ENCODE measurements at places on chromosomes 3 and 15.
A peak's percentile ranks its signal among the peaks of the same experiment; 100 is the strongest.

- DNase-seq, result no peak
These were observed 163.8 kb upstream of the RGMA start for GRCh38 chr15:93252780-93253179.

GRCh38 chr15:65223996-65224395 is 12.7 kb upstream of the CILP start:
- no peak for DNase-seq

DNA sequence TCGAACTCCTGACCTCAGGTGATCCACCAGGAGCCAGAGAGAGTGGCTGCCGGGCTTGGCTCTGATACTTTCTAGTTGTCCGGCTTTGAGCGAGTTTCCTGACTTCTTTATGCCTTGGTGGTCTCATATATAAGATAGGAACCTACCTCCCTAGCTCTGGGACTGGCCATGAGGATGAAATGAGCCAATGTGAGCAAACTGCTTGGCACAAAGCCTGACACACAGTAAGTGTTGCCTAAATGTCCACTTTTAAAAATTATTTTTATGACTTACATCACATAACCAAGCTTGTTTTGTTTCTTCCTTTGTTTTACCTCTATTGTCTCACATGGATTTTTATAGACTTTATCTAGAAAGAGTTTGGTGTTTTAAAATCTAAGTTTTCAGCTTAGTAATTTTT is 42.1 kb upstream of the CCDC174 start:
- no peak for DNase-seq

DNA sequence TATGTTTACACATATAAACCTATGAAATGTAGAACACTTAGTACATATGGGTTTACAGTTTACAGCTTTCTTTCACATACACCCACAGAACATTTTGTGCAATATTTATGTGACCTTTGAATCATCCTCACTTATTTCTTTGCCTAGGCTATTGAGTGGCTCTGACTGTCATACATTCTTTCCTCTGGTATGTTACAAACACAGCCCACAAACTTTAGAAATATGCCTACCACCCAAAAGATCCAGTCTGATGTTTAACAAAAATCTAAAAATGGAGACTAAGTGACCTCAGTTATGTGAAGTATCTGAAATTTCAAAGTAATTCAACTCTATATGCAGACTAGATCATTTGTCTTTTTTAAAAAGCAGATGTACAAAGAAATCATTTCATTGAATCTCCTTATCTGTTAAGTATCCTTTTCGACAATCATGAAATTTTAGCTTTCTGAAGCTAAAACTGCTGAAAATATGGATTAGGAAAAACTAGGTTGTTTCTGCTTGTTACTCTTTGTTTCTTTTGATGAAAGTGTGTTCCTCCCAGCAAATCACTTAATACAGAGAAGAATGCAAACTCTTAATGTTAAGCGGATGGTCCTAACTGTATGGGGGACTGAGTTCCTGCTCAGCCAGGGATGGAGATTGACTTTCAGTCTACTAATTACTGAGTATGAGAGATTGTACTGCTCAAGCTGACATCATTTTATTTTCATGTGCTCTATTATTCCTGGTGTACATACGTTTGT is 27.7 kb downstream of the CCDC54 start:
- DNase-seq, result no peak

DNA sequence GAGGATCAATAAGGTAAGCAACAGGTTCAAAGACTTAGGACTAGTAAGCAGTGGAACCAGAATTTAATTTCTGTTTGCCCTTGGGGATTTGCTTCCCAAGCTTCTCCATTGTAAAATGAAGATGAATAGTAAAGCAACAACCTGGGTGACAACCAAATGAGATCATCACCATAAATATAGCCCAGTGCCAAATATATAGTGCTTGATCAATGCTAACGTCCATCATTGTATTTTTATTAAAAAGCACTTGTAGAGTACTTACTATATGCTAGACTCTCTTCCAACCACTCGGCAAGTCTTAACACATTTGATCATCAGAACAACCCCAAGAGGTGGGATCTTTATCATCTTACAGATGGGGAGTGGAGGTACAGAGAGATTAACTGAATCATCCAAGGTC is 51.5 kb upstream of the NMNAT3 start:
- no peak for DNase-seq

GRCh38 chr3:183350164-183350563 is 78.3 kb downstream of the MCF2L2 start:
- DNase-seq, result no peak

DNA sequence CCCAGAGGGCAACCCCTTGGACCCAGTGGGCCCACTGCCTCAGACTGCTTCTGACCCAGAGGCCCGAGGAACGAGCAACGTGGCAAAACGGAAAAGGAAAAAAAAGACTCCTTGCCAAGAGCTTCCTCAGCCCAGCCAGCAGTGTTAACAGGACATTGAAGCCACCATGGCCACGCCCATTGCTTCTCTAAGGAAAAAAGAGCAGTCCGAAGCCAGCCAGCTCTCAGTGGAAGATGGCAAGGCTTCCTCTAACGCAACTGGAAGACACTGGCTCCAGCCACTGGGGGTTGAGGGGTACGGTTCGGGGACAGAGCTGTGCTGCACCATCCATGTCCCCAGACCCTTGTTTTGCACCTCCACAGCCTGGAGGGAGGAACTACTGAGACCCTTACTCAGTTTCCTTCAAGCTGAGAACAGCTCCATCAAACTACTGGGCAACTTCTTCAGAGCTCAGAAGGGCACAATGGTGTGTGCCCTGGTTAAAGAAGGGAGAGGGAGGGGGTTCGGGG is 10.7 kb downstream of the BMF start:
- no peak for DNase-seq

- DNase-seq, result no peak
These were observed 12.1 kb upstream of the DCLK3 start for GRCh38 chr3:36776436-36776835.

GRCh38 chr3:9136746-9137465 is 112.5 kb downstream of the SRGAP3 start:
- DNase-seq, result no peak

GRCh38 chr3:20405231-20405630 is 219.2 kb upstream of the SGO1 start:
- no peak for DNase-seq

DNA sequence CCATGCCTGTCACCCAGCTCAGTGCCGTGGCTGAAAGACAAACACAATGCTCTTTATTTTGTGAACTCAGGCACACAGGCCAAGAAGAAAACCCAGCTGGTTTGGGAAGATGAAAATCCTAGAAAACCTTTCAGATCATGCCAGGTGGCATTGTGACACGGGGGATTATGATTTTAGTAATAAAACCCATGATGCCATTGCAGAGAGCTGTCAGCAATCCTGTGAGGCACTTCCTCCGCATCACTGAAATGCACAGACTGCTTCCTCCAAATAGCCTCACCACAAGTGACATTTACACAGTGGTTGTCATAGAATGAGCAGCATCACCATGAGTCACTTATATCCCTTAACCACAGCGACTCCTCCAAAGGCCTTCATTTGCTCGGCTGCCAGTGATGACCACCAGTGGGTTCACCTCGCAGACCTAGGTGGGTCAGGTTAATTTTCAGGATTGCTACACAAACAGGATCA is 22.7 kb downstream of the ABHD6 start:
- no peak for DNase-seq

GRCh38 chr3:133662278-133662651 is 524 bp upstream of the TOPBP1 start:
- peak; percentile 22 for DNase-seq

DNA sequence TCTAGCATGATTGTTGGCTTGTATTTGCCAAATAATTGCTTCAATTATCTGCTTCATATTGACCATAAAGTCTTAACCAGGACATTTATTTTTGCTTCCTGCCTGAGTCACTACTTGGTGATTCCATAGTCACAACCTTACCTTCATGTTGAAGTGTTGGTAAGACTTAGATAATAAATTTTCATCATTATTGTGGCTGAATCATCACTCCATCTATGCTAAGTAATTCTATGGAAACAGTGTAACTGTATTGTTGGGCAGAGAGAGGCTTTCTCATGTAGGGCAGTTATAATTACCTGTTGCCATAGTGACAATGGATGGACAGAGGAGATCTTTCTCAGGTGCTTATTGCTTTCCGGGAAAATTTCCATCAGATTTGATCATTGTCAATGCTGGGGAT is 330.7 kb upstream of the LRRC3B start:
- DNase-seq, result no peak

GRCh38 chr3:143139762-143140161 is 20.2 kb downstream of the CHST2 start:
- no peak for DNase-seq

GRCh38 chr3:50201573-50202315 is 3.3 kb upstream of the SLC38A3 start:
- DNase-seq, result no peak

DNA sequence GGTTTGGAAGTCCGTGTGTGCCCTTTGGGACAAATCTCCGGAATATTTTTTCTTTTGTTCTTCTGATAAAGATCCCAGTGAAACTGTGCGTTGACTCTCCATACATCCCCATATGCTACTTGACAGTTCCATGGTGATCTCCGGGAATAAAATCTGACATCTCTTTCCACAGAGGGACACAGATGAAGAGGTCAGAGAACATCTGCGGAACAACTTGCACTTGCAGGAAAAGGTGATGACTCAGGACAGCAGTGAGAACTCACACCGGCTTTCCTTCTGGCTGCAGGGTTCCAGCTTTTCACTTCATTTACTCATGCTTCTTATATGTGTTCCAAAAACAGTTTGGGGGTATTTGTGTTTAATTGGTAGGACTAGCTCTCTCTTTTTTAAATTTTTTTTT is 157.5 kb upstream of the CHRM5 start:
- DNase-seq, result no peak

GRCh38 chr3:50655009-50655830 is 19.5 kb upstream of the DOCK3 start:
- DNase-seq, result no peak

DNA sequence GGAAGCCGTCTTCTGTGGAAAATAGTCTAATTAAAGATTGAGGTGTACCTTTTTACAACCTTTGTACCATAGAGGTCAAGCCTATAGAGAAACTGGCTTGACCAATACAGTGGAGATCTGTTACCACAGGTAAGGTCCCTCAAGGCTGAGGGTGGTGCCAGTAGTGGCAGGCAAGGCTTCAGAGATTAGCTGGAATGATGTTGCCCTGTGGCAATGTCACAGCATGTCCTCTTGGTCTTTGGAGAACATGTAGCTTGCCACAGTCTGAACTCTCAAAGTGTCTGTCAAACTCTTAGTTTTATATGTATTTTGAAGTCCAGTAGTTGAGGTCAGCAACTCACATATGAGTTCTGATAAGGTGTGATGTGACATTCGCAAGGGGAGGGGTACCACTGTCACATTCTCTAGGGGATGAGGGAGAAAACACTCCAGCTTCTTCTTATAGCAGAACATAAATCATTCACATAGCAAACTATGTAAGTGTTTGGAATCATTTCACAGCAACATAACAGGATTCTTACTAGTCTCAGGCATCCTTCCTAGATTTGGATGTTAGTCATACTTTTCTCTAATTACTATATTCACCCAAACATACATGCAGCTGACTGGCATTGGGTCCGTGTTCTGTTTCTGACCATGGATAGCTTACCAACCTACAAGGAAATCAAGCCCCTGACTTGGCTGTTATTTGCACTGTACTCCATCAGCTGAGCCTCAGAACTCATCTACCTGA is 173.6 kb downstream of the UBE2E2 start:
- no peak for DNase-seq

- no peak for DNase-seq
These were observed 53.4 kb downstream of the SMAD6 start for GRCh38 chr15:66755298-66756068.

DNA sequence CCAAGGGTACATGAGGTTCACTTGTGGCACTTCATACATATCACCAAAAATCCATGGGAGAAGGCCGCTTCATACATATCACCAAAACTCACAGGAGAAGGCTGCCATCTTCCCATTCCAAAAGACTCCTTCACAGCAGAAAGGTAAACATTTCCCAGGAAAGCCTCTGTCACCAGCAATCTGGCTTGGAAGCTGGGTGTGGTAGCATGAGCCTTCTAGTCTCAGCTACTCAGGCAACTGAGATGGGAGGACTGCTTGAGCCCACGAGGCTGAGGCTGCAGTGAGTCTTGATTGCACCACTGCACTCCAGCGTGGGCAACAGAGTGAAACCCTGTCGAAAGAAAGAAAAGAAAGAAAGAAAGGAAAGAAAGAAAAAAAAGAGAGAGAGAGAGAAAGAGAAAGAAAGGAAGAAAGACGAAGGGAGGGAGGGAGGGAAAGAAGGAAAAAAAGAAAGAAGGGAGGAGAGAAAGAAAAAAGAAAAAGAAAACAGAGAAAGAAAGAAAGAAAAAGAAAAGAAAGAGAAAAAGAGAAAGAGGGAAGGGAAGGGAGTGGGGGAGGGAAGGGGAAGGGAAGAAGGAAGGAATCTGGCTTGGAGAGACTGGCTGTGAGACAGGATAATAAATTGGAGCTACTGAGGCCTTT is 7.2 kb downstream of the LRIG1 start:
- DNase-seq, result no peak

DNA sequence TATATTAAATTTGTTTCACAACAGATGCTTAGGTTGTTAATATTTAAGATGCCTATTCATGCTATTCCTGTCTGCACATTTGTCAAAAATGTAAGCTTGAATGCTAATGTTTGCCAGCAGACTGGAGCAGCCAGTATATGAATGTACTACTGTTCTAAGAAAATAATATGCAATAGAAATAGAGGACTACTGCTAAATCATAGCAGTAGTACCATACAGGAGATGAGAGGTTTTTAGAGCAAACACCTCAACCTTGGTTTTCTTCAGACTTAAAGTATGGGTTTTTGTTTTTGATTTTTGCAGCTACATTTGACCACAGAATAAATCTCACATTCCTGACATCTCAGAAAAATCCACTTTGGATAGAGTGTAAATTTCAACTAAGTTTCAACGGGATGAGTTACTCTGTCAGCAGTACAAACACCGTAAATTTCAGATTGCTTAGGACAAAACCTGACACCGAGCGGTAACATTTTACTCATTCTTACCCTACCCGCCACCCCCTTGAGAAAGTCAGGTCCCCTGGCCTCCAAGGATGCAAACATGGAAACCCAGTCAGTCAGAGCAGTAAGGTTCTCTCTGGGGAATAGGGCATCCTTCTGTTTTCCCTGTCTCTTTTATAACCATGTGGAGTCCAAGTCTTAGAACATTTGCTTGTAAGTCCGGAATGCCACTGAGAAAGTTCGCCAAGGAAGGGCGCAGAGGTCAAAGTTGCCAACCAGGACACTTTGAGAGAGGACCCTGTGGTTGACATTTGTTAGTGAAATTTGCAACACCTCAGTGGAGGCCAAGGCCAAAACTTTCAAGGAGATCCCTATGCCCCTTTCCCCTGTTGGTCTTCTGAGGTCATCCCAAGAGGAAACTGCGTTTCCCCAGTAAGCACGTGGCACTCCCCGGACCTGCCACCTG is 17.9 kb upstream of the SATB1 start:
- no peak for DNase-seq

DNA sequence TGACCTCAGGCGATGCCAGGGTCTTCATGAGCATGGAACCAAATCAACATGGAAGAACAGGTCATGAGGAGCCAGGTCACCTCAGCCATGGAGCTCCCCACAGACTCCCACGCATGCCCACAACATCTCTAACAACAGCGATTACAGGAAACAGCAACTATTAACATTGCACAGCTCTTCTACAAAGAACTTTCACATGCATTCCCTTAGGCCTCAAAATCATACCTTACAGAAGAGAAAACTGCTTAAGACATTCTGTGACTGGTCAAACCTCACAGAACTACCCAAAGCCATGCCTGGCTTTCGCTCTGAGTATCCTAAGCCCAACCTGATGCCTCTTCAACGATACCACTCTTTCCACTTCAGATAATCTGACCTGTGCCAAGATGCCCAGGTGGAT is 117.8 kb downstream of the OXNAD1 start:
- DNase-seq, result no peak

- DNase-seq, result no peak
These were observed 1.6 kb upstream of the WDR82 start for GRCh38 chr3:52280050-52280461.
